ENCODE measurements at places on chromosomes 6 and 20.

GRCh38 chr20:3193806-3194616 lies 10.5 kb downstream of the DDRGK1 start:
- no peak for DNase-seq

DNA sequence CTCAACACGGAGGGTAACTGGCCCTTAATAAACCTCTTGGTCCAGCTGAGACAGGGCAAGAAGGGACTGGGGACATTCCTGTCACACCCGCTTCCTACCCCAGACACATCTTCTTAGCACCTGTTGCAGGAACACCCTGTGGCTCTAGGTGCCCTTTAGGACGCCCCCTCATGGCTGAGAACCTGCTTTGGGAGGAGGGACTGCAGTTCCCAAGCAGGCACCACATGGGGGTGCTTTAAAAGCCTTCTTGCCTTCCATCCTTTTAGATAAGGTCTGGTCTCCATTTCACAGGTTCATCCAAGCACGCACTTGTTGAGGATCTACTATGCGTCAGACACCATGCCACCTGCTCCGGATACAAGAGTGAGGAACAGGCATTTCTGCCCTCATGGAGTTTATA lies 26.6 kb downstream of the NSFL1C start:
- DNase-seq, result no peak

- DNase-seq, result no peak
Measured at GRCh38 chr6:144561455-144562043, 276.4 kb downstream of the UTRN start.

GRCh38 chr6:2196079-2196679 lies 49.2 kb downstream of the GMDS start:
- no peak for DNase-seq

DNA sequence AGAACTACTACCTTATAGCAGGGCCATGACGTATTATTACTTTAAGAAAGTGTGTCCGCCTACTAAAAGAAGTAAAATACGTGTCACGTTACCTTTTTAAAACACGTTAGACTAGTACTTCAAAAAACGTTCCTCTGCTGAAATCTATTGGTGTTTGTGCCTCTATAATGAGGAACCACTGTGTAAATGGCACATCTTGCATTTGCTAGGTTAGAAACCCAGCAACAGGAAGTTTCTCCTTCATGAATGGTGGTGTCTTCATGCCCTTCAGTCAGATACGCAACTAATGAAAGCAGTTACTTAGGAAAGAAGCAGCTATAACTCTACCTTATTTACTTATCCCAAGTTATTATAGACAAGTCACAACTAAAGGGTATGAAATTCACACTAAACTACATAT lies 343.5 kb downstream of the RNGTT start:
- no peak for DNase-seq

- DNase-seq, result no peak
Measured at GRCh38 chr6:111447051-111447450, 36.0 kb downstream of the REV3L start.

DNA sequence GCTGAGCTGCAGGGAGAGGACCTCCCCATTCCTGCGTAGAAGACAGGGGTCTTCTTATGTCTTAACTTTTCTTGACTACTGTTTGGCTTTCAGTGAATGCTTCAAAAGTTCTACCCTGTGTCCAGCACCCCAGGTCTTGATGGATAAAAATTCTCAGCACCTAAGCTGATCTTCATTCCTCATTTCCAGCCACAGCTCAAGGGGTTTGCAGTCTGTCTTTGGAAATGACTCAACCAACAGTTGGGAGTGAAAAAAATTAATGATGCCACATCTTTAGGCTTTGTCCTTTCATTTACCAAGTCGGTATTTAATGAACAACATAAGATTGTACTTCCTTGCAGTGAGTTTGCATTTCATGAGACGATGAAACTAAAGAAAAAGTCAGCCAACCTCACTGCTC lies 40.3 kb downstream of the PRDM1 start:
- no peak for DNase-seq

- DNase-seq, result no peak
Measured at GRCh38 chr6:24980507-24981385, 45.0 kb upstream of the RIPOR2 start.

DNA sequence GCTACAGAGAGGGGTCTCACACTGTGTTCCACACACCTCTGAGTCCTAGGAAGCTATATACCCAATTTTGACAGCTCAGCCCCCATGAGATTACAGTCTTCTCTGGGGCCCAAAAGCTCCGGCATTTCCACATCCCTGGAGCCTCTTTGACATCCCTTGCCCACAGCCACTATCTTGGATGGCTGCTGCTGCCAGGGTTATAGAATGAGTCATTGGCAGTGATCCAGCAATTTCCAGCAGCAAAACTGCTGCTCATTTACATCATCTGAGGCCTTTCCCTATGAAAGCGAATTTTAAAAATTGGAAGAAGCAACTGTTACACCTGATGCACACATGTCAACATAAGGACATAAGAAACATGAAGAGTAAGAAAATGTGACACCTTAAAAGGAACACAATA lies 590.7 kb downstream of the MEI4 start:
- DNase-seq, result no peak

GRCh38 chr6:170279977-170280688 lies 10.7 kb downstream of the DLL1 start:
- no peak for DNase-seq

GRCh38 chr6:95777338-95777737 lies 200.0 kb downstream of the MANEA start:
- DNase-seq, result no peak

DNA sequence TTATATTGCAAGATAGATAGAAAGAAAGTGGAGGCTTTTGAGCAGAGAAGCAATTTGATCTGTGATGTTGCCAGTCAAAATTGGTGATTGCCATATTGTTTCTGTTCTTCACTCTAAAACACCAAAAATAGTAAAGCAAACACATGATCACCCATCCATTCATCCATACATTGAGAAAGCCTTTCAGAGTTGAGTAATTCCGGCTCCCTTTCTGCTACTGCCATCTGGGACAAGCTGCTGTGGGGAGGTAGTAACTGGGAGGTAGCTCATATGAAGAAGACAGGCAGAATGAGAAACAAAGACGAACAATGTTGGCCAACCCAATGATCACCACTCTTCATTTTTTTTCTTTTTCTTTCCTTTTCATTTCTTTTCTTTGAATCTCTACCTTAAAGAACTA lies 51.1 kb upstream of the HBS1L start:
- no peak for DNase-seq

DNA sequence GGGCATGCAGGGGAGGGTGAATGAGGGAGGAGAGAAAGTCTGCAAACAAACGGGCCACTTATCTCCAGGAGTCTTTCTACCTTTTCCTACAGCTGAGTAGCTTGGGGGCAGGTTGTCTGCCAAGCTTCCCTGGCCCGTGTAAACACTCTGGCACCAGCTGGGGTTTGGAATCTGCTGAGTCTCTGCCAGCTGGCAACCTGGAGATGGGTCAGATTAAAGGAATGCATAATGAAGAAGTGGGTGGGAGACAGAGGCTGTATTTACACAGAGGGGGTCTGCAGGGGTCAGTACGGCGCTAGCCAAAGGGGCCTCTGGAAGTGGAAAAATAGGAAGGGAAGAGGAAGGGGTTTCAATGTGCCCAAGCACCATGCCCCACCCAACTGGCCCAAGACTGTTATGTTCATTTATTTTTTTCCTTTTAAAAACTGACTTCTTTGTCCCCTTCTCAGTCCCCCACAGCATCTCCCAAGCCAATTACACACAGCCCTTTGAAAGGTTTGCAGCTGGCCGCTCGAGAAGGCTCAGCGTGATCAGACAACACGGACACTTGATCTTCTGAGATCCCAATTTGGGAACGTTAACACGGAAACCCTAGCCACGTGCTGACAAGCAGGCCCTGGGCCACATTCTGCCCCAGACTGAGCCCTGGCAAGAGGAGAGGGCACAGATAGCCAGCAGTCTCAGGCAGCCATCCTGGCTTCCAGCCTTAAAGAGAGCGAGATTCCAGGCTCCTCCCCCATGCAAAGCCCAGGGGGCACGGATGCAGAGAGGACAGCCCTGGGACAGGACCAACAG lies 25.2 kb downstream of the TRAM2 start:
- DNase-seq, result peak; percentile 83

DNA sequence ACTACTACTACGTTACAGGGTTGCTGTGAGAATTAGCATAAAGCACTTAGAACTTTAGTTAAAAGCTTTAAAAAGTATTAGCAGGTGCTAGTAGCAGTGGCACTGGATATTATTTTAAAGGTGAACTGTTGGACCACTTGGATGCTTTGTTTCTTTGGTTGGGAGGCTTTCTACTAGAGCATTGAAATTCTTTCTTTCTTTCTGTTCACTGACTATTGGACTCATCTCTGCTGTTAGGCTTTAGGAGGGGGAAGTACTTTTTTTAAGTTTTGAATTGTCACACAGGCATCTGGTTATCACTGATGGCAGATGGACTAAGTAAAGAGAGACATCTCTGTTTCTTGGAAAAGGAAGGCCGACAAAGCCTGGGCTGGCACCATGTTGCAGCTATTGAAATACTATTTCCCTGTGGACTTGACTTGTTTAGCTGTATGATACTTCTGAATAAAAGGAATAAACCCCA lies 4.8 kb downstream of the TBPL1 start:
- no peak for DNase-seq

DNA sequence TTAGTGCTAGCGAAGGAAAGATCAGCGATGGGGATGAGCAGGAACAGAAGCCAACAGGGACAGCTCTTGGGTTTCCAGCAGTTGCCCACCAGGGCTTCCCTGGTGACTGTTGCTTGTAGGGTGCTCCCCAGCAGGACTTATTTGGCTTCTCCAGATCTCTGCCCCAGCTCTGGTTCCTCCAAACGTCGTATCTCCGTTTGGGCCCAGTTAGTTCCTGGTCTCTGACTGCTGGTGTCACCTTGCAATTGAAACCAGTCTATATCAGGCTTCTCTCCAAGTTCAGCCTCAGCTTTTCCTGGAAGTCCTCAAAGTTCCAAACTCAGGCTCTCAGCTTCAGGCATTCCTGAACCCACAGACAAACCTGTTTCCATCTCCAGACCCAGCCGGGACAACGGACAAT lies 70.8 kb upstream of the NXT1 start:
- DNase-seq, result no peak
